Right lobe of liver (tissue), 6 donors: ENCODE measurements at places on chromosomes 11 and 22.

GRCh38 chr22:26502688-26503561, 9.3 kb downstream of the TFIP11 start:
- peak overlapping the region; percentile 45 for H3K27ac ChIP-seq
- no peaks in the 10 kb centered on the region for H3K4me1 ChIP-seq
- peak; percentile 64 for DNase-seq
- no peak overlapping the region for H3K4me3 ChIP-seq

DNA sequence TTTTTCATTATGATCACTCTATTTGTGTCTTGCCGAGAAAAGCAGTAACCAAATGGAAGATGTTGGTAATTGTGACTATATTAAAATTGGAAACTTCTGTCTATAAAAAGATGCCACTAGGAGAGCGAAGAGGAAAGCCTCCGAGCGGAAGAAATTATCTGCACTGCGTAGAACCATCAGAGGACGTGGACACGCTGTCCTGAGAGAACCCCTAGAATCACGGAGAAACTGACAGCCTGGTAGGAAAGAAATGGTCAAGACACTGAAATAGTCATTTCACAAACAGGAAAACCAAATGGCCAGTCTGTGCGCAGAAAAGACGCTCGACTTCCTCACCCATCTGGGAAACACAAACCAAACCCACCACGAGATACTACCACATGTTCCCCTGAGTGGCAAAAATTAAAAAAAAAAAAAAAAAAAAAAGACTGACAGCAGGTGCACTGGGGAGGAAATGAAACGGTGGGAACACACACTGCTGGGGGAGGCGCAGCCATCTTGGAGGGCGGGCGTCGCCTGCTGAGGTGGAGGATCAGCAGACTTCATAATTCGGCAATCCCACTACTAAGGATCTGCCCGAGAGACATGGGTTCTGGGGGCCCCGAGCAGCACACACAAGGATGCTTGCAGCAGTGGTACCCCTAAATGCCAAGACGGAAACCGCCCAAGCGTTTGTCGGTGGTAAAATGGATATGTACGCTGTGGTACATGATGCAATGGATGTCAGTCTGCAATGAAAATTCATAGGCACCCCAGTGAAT, 21.3 kb downstream of the IFITM10 start:
- H3K36me3 ChIP-seq, result no peaks in the 10 kb centered on the region
- no peak overlapping the region for H3K27ac ChIP-seq
- H3K4me1 ChIP-seq, result no peaks in the 10 kb centered on the region
- peak; percentile 16 for DNase-seq
- no peaks in the 10 kb centered on the region for H3K27me3 ChIP-seq
- H3K4me3 ChIP-seq, result no peak overlapping the region

- no peaks in the 10 kb centered on the region for H3K36me3 ChIP-seq
- no peaks in the 10 kb centered on the region for H3K4me1 ChIP-seq
- H3K27ac ChIP-seq, result no peak overlapping the region
- H3K27me3 ChIP-seq, result no peaks in the 10 kb centered on the region
Observed at GRCh38 chr11:73160005-73160760, 18.1 kb upstream of the FCHSD2 start.

- DNase-seq, result no peak
Observed at GRCh38 chr11:10310301-10310841, 5.5 kb downstream of the ADM start.

- no peaks in the 10 kb centered on the region for H3K36me3 ChIP-seq
- no peaks in the 10 kb centered on the region for H3K4me1 ChIP-seq
- H3K27me3 ChIP-seq, result no peaks in the 10 kb centered on the region
- no peak within 1 kb of the TSS for H3K27ac ChIP-seq
Observed at GRCh38 chr11:86374586-86374985, at the start of gene CCDC81. CCDC81 (plus strand) TSS chr11:86374887; CDS start chr11:86375164, 277 bp downstream.

- no peaks in the 10 kb centered on the region for H3K36me3 ChIP-seq
- no peak overlapping the region for H3K4me3 ChIP-seq
- no peak for DNase-seq
- no peaks in the 10 kb centered on the region for H3K27me3 ChIP-seq
- no peak overlapping the region for H3K27ac ChIP-seq
Observed at GRCh38 chr11:8814209-8814922, 96.6 kb upstream of the AKIP1 start.

DNA sequence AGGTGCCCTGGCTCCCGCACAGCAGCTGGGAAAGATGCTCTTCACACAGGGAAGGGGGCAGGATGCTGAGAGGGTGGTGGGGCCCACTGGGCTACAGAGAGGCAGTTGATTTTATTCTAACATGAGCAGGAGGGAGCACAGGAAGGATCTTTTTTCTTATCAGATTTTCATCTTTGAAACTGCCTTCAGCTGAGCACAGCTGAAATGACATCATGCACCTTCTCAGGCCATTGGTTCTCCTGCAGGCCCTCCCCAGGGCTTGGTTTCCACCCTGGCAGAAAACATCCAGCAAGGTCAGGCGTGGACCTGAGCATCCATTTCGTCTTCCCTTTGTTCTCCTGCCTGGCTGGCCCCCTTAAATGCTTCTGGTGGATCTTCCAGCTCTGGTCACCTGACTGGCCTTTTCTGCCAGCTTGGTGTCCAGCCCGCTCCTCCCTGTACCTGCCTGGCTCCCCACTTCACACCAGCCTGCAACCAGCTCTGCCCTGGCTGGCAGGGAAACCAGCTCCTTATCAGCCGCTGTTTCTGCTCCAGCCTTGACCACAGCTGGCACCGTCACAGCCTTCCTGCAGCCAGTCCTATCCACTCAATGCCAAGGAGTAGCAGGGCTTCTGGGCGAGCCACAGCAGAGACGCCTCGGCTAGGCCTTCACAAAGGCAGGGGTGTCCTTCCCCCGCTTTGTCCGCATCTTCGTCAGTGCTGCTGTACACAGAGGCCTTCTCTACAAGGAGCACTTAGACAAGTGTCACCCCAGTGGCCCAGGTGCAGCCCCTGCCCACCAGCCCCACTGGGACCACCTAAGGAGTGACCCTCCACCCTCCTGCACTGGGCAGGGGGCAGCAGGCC, 36.5 kb downstream of the TOM1 start:
- no peak overlapping the region for H3K4me3 ChIP-seq
- no peak for DNase-seq
- H3K27ac ChIP-seq, result no peak overlapping the region
- H3K27me3 ChIP-seq, result no peaks in the 10 kb centered on the region
- peaks cover 19% of the 10 kb centered on the region for H3K36me3 ChIP-seq

- H3K36me3 ChIP-seq, result no peaks in the 10 kb centered on the region
- DNase-seq, result no peak
- no peak overlapping the region for H3K27ac ChIP-seq
- no peaks in the 10 kb centered on the region for H3K27me3 ChIP-seq
- H3K4me1 ChIP-seq, result no peaks in the 10 kb centered on the region
Observed at GRCh38 chr11:28393348-28393747, 285.2 kb downstream of the METTL15 start.
